ENCODE measurements at places on chromosomes 11 and 22.

- no peak for DNase-seq
Measured at GRCh38 chr11:96869207-96869606, 479.4 kb downstream of the JRKL start.

DNA sequence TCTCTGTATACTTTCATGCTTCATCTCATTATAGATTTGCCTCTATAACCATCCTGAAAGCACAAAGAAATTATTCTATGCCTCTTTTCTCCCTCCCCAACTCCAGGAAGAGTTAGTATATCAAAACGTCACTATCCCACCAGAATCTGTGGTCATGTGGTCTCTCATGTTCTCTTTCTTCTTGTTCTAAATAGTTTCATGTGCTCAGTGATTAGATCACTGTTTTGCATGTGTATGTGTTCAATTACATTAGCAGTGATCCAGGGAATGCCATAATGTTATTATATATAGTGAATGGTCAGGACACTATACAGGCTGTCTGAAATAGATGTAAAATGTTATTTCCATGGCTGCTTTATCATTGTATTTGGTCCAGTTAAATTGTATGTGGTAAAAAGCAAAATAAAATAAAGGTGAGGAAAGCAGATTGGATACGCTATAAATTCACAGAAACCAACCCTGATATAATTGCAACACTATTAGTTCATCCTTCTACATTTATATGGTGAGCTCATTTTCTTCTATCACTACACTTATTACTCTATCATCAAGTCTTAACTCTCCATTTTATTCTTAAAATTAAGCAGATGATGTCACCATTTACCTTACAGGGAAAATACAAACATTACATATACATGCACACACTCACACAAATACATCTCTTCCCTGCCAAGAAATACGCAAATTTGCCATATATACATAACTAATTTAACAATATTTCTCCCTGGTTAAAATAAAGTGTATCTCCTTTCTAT, 26.9 kb upstream of the ANO5 start:
- no peak for DNase-seq

DNA sequence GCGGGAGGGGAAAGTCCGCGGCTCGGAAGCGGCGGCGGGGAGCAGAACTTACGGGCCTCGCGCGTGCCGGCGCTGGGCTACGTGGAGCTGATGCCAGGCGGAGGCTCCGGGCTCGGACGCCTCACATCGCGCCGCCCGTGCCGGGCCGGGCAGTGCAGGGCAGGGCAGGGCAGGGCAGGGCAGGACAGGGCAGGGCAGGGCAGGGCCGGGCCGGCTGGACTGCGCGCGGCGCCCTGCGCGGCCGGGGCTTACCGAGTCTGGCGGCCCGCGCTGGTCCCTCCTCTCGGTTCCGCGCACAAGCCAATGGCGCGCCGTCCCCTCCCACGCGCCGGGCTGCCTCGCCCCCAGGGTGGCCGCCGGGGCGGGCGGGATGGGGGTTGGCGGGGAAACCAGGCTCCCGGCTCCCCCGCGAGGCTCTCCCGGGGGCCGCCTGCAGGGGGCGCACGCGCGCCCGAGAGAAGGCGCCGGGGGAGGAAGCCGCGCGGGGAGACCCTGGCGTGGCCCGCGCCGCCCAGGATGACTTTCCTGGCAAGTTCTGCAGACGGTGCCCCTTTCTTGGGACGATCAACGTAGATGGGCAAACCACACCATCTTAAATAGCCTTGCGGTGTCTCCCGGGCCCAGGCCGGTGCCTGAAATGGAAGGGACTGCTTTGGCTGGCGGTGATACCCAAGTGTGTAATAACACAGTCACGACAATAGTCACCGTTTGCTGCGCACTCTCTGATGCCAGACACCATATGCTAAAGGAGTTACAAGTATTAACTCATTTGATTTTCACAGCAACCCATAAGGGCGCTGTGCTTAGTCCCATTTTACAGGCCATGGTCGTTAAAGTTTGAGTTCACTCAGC, at the start of gene TP53I11:
TSS of gene TP53I11 (minus strand) at position 259 of the 852 bp plus-strand sequence. CDS start 12,548 bp downstream, outside the sequence.
- DNase-seq, result no peak

DNA sequence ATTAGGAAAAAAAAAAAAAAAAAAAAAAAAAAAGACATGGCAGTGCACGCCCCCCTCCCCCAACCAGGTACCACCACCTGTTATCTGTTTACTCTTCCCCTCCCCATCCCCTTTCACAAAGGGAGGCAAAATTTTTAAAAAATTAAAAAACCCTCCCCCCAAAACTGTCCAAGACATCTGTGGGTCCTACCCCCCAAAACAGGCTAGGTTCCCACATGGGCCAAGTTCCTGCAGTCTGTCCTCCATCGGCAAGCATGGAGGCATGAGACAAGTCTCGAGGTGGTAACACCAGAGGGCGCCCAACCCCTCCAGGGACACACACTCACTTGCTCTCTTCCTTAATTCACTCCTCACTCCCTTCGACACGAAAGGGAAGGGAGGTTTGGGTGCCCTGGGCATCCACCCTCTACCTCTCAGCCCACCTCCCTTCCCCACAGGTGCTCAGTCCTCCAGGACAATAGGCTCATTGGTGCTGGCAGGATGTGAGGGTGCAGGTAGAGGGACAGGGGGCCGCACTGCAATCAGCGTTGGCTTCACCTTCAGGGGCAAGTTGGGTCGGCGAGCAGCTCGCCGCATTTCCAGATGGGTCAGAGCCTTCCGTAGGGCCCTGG, 2.2 kb upstream of the TUT1 start:
- DNase-seq, result no peak

- DNase-seq, result no peak
Measured at GRCh38 chr22:31818481-31819392, 64.9 kb downstream of the DEPDC5 start.

GRCh38 chr11:16262645-16262955, 93.7 kb downstream of the SOX6 start:
- DNase-seq, result no peak

DNA sequence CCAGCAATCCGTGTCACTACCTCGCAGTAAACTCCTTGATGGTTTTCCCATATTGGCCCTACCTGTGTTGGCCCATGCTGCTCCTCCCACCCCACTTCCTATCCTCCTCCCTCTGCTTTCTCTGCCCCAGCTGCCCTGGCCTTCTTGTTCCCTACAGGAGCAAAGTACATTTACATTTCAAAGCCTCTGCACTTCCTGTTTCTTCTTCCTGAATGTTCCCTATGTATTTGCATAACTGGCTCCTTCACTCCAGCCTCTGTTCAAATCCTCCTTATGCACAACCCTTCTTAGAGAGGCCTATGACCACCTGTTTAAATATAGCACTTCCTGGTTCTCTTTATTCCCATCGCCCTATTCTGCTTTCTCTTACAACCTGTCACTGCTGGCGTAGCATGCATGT, 62.2 kb downstream of the PARVA start:
- DNase-seq, result no peak

GRCh38 chr22:46650078-46650810, 30.1 kb downstream of the GRAMD4 start:
- DNase-seq, result no peak

DNA sequence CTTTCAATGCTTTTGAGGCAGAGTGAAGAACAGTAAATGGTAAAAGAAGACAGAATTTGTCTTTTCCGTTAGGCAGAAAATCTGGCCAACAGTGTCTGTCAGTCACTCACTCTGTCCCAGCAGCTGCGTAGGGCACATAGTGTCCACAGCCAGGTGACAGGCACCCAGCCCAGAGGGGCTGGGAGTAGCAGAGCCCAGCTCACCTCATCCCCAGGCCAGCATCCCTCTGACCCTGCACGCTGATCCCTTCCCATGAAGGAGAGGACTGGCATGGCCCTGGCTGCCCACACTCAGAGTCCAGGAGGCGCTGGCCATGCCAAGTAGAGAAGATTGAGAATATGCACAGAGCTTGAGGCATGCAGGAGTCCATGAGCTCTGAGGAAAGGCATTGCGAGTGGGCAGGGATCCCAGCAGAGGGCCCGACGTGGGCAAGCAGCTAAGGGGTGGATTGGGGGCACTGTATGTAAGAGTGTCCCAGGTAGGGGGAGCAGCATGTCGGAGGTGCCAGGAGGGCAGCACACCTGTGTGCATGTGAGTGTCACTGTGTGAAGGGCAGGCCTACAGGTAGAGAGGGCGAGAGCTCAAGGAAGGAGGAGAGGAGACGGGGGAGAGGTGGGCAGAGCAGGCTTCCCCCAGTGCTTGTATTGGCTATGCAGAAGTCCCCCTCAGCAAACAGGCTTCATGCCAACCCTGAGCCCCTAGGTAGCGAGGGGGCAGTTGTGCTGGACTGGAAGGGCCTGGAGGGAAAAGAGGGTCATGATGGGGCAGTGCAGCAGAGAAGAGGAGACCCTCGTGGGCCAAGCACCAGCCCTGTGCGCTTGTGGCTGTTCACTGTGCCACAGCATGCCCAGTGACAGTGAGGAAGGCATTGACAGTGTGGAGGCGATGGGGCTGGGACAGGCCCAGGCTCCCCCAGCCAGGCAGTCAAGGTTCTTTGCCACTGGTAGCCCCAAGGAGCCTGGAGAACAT, 133.8 kb downstream of the OSBP2 start:
- DNase-seq, result no peak

GRCh38 chr11:123351375-123351774, 78.7 kb upstream of the GRAMD1B start:
- no peak for DNase-seq

DNA sequence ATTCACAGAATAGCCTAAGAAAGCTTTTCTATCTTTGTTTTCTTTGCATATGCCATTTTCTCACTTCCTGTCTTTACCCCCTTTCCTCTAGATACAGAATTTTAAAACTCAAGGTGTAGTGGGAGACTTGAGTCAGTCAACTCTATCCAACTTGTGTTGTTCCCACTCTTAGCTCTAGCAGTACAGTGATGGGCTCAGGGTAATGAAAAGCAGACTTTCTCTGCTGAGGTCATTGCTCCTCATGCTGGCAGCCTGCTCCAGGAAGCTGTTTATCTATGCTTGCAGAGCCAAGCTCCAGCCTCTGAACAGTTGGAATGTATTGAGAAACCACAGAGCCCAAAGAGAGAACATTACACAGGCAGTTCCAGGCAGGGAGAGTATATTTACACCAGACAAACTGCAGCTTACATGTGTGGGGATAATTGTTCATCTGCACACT, 68.1 kb downstream of the CSTPP1 start:
- DNase-seq, result no peak

GRCh38 chr22:37010976-37011375, 8.3 kb downstream of the TST start:
- DNase-seq, result no peak

GRCh38 chr11:134224710-134225664, 516 bp downstream of the VPS26B start:
- no peak for DNase-seq

- no peak for DNase-seq
Measured at GRCh38 chr11:9280655-9281301, 15.6 kb upstream of the DENND5A start.

DNA sequence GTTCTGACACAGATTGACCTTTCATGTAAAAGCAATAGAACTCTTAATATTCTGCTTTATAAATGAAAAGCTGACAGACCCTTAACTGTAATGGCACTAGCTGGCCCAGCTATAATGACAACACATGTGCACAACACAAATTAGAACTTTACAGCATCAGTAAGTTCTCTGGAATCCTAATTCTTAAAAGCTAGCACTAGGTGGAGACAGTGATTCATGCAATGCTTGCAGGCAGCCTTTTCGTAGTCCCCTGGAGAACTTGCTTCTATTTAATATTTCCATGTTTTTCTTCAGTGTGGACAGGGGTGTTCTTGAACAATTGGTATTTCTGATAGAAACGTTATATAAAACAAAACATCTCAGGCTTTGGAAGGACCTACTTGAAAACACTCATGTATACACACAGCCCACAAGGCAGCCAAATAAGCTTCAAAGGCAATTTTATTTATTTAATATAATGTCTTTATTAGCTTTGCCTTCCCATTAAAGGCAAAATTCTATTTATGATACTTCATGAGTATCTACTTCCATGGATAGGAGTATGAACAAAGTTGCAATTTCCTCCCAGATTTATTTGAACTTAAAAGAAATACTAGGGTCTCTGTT, 374.3 kb upstream of the MPPED2 start:
- no peak for DNase-seq

DNA sequence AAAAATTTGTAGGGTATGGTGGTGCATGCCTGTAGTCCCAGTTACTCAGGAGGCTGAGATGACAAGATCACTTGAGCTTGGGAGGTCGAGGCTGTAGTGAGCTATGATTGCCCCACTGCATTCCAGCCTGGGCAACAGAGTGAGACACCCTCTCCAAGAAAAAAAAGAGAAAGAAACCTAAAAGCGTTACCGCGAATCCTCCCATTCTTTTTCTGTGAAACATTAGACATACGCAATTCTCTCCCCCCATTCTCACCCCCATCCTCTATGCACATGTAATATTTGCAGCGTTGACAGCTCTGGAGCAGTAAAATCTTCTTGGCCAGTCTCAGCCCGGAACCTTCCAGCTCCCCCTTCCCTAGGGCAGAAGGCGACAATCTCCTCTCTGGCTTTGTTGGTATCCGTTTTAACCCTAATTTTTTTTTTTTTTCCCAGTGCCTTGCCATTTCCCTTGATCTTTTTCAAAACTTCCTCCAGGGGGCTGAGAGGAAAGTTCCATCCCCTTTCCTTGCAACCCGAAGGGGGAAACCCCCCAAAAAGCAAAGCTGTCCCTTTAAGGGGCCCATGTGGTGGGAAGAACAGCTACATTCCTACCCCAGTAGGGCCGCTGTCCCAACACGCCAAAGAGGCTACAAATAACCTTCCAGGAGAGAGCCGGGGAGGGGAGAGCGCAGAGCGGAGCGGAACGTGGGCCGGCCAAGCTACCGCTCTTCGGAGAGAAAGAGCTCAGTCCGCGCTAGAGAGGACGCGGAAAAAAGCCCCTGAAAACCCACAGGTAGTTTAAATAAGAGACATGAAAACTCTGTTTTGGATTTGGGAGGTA, 1.9 kb downstream of the LRP4 start:
- DNase-seq, result no peak

- DNase-seq, result no peak
Measured at GRCh38 chr22:44523981-44524759, 26.1 kb upstream of the RTL6 start.

DNA sequence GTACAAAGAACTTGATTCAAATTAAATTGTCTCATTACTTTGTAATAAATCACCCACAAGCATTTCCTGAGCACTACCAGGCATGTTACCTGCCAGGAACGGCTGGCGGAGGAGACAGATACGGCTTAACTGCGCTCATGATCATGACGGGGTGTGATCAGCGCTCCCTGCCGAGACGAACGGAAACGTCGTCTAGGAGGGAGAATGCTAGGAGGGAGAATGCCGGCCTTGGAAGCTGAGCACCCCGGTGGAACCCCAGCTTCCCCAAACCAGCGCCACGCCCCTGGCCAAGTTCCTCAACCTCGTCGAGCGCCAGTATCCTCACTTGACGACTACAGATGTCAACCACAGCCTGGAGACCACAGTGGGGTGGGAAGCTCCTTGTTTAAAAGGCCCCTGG, 272.8 kb downstream of the CTTN start:
- no peak for DNase-seq

Data from left renal cortex interstitium (tissue), 4 donors.